Head of caudate nucleus (tissue), 42 donors: ENCODE measurements at places on chromosomes 6 and 20.
A peak's percentile ranks its signal among the peaks of the same experiment; 100 is the strongest.

- peak; percentile 33 for DNase-seq
Measured at GRCh38 chr6:6806844-6807518, 218.5 kb downstream of the LY86 start.

- no peak for DNase-seq
Measured at GRCh38 chr6:135274561-135275293, 93.6 kb downstream of the MYB start.

DNA sequence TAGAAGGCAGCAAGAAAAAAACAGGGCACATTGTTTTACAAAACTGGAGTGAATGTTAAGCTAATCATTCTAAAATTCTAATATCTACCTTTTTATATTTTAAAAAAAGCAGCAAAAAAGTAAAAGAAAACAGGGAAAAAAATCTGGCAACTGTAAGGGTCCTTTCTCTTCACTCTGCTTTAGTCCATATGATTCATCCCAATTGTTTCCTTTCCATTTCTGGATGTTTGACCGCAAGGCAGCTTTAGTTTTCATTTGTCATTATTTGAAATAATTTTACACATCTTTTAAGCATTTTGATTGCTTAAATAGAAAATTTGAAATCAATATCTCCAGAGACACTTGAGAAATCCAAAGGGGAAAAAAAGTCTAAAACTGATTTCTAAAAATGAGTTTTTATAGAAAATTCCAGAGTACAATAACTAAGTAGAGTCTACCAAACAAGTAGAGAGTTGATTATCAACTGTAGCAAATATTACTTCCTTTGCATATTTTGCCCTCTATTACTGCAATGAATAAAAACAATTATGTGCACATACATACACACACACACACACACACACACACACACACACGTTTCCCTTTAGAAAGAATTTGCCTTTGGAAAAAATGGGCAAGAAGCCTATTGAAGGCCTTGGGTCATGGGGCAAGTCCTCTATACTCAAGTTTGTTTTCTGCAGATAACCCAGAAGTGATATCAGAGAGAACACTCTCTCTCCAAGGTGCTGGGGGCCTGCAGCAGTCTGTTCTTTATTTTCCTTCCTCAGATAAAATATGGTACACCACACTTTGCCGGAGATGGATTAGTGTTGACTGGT lies 259.7 kb downstream of the HACE1 start:
- DNase-seq: no peak

- DNase-seq: no peak
Measured at GRCh38 chr6:168207421-168208175, 112.0 kb downstream of the DACT2 start.

DNA sequence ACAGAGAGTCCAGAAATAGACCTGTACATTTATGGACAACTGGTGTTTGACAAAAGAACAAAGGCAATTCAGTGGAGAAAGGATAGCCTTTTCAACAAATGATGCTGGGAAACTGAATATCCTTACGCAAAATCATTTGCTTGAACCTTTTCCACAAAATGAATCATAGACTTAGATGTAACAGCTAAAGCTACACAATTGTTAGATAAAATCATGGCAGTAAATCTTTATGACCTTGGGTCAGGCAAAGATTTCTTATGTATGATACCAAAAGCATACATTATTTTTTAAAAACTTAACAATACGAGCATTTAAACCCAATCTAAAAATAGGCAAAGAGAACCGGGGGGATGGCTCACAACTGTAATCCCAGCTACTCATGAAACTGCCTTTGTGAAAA lies 73.5 kb upstream of the DST start:
- no peak for DNase-seq

DNA sequence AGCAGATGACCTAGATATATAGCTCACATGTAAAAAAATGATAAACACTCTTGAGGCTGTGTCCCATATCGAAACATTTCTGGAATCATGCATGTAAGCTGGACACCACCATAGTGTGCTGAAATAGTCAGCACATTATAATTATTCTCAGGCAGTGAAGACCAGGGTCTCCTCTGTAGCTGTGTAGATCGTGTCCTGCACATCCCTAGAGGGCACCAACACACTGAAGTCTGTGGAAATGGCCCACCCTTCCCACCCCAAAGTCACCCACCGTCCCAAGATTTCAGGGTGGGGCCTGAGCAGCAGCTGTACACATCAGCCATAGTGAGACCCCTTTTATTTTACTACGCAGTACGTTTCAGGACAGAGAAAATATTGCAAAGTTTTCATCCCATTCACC lies 21.0 kb upstream of the TMEM30A start:
- DNase-seq: no peak

DNA sequence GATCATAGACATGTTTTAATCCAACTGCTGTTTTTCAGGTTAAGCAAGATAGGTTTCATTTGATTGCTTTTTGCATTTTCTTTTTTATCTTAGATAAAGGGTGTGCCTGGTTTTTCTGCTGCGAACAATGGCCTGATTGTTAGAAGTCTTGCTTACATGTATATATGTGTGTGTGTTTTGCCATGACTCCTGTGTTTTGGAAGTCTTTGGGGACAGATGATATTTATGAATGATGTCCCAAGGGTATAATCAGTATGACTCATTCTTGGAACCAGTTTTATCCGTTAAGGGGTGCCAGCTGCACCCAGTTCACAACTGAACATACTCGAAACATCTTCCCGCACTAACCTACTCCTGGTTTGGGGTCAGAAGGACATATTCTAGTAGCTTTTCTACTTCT lies 230.1 kb upstream of the SUPT3H start:
- DNase-seq: no peak

GRCh38 chr6:1572892-1573291 lies 36.8 kb upstream of the FOXC1 start:
- no peak for DNase-seq

DNA sequence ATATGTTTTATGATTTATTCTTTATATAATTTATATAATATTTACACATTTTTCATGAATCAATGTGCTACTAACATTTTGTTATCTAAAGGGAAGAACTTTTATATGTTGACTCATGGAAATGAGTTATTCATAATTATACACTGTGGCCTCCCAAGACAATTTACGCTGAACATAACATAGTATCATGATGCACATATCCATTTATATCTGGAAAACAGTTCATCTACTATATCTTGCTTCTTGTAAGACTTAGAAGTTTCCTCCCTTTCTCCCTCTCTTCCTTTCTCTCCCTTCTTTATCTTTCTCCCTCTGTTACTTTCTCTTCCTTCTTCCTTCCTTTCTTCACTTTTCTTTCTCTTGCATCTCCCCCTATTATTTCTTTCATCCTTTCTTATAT lies 1.1 kb upstream of the EYS start:
- no peak for DNase-seq

DNA sequence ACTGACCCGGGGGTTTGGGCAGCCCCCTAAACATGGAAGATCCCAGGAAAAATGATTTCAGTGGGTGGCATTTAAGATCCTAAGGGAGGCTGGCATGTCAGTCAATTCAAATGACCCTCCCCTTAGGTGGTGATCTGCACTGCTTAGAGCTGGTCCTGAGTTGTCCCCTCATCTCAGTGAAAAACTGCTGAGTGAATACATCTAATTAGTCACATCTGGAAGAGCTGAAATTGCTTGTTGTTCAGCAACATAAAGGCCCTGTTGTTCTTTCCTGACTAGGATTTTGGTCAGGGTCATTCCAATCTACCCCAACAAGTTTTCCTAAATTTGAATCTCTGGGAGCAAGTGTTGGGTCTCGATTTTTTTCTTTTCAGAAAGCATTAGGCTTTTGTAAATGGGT lies 126.4 kb downstream of the LCA5 start:
- DNase-seq: no peak
